ENCODE measurements at places on chromosomes 4 and X.
A peak's percentile ranks its signal among the peaks of the same experiment; 100 is the strongest.

GRCh38 chr4:137638934-137639333 lies 106.6 kb upstream of the PCDH18 start:
- DNase-seq: no peak

DNA sequence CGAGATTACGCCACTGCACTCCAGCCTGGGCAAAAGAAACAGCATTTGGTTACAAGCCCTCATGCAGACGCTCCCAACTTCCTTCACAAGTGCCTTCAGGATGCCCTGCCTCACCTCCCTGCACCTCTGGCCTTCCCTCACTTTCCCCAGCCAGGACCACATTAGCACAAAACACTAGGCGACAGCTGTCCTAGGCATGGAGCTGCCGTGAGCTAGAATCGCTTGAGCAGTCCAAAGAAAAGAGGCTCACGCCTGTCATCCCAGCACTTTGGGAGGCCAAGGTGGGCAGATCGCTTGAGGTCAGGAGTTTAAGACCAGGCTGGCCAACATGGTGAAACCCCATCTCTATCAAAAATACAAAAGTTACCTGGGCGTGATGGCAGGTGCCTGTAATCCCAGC lies 15.8 kb downstream of the RNF212 start:
- no peak for DNase-seq

- DNase-seq: no peak
These were observed 46.1 kb upstream of the NAP1L5 start for GRCh38 chr4:88743696-88744095.

DNA sequence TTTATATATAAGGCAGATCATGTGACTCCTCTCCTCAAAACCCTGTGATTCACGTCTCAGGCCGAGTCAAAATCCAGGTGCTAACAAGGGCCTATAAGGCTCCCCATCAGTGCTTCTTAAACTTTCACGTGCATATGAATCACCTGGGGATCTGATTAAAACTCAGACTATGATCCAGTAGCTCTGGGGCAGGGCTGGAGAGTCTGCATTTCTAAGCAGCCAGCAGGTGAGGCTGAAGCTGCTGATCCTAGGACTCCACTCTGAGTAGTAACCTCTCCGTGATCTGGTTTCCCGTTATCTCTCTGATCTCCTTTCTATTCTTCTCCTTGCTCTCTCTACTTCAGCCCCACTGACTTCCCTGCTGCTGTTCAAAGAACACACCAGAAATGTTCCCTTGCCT lies 252.4 kb upstream of the RPS6KA3 start:
- DNase-seq: no peak

GRCh38 chr4:37023504-37023903 lies 221.0 kb upstream of the NWD2 start:
- DNase-seq: peak; percentile 47

DNA sequence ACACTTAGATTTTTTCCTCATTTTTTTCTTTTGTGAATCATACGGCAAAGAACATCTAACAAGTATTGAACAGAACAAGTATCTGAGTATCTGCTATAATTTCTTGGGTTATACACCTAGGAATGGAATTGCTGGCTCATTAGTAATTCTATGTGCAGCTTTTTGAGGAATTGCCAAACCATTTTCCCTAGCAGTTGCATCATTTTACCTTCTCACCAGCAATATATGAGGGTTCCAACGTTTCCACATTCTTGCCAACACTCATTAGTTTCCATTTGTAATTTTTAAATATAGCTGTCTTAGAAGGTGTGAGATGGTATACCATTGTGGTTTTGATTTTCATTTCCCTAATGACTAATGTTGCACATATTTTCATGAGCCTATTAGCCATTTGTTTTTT lies 41.1 kb upstream of the DCAF8L1 start:
- DNase-seq: no peak

- DNase-seq: no peak
These were observed 10.9 kb downstream of the SAP30 start for GRCh38 chr4:173381610-173382009.

GRCh38 chr4:155819066-155819465 lies 47.0 kb downstream of the ASIC5 start:
- DNase-seq: no peak

GRCh38 chr4:89616382-89616781 lies 220.6 kb downstream of the SNCA start:
- DNase-seq: no peak

GRCh38 chr4:149584722-149585121 lies 230.9 kb downstream of the IQCM start:
- no peak for DNase-seq

- DNase-seq: no peak
These were observed 375.3 kb downstream of the PCDH10 start for GRCh38 chr4:133524369-133524768.

- no peak for DNase-seq
These were observed 48.5 kb upstream of the STIM2 start for GRCh38 chr4:26812049-26812714.

GRCh38 chr4:55866973-55867574 lies 13.6 kb downstream of the EXOC1 start:
- DNase-seq: no peak

DNA sequence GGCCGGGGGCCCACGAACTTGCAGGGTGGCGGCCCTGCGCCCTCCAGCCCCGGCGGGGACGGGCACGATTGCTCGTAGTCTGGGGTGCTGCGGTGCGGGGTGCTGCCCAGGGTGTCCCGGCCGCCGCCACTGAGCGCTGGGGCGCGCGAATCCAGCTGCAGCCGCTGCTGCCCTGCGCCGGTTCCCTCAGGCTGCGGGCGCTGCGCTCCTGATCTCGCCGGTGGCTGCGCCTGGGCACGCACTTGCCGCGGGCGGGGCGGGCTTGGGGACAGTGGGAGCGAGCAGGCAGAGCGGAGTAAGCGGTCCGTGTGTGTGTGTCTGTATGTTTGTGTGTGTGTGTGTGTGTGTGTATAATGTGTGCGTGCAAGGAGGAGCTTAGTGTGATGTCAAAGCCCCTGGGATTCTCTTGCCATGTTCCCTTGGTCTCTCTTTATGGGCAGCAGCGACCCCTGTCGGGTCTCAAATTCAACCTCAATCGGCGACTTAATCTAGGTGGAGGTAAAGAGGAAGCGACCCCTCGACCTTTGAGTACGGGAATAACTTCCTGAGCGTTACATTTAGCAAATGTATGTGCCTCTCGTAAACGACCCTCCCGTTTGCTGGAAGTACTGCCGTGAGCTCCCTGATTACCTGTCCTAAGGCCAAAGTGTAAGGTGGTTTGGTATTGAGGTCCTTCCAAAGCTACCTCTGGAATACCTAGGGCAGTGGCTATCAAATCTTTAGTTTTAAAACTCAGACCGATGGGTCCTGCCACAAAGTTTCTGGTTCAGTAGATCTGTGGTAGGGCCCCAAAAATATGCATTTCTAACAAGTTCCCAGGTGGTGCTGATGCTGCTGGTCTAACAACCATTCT lies at the start of gene RNF150:
TSS of gene RNF150 (minus strand) at position 324 of the 853 bp plus-strand sequence.
- peak; percentile 36 for DNase-seq

GRCh38 chr4:172543249-172543648 lies 625.4 kb upstream of the GALNT7 start:
- no peak for DNase-seq

DNA sequence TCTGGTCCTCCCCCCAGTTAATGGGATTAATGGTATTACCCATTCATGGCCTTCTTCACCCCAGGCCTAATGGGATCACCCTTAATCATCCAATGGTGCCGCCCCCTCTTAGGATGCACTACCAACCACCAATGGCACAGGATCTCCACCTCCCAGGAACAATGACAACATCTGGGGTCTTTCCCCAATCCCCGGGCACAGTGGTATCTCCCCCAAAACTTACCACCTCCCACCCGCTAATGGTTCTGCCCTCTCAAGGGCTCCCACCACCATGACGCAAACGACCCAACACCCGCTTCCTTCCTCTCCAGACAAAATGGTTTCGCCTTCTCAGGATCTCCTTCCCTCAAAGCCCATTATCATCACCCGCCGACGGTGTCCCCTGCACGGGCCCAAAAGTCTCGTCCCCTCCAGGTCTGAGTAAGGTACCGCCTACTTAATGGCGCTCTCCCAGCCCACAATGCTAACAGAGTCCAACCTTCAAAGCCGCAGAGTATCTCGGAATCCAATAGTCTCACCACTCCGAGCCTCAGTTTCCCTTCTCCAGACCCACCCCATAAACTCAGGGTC lies 458 bp downstream of the GRIPAP1 start:
- DNase-seq: peak; percentile 39

DNA sequence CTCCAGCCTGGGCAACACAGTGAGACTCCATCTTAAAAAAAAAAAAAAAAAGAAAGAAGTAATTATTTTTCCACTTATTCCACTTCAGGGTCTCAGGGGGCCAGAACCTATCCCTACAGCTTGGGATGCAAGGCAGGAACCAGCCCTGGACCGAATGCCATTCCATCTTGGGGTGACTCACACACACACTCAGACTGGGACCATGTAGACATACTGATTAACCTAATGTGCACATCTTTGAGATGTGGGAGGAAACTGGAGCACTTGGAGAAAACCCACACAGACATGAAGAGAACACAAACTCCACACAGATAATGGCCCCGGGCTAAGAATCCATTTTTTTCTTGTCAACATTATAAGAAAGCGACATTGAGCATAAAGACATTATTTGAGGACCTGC lies 132.5 kb downstream of the PTTG2 start:
- no peak for DNase-seq

DNA sequence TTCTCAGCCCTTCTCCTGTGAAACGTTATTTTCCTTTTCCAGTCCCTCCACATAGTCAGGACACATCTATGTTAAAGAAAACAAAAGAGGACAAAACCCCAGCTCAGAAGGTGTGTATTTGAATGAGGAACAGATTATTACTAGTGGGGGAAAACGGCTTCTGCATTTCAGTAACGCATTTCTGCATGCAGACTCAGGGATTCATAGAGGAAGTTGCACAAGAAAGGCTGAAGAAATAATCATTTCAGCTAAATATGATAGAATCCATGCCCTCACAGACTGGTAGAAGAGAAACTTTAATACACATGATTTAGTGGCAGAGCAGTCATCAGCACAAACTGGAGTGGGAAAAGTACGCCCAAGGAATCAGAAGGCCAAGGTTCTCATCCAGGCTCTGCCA lies 270.8 kb upstream of the FGF13 start:
- no peak for DNase-seq

DNA sequence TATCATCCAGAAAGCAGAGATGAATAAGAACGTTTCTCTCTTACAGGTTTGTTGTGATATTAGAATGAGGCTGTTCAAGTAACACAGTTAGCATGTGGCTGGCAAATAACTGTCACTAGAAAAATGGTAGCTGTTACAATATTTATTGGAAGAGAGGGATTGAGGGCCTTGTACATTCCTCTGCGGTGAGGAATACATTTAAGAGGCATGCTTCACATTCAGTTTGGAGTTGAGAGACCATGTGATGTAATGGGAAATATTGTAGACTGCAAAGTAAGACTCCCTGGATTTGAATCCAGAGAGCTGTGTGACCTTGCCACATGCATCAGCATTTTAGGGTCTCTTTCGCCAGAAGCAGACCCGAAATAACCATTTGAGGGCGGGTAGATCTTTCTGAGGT lies 104.8 kb upstream of the KIT start:
- no peak for DNase-seq

GRCh38 chr4:147960971-147961370 lies 229.1 kb downstream of the ARHGAP10 start:
- DNase-seq: no peak

GRCh38 chr4:141797966-141798365 lies 161.6 kb downstream of the IL15 start:
- DNase-seq: no peak

DNA sequence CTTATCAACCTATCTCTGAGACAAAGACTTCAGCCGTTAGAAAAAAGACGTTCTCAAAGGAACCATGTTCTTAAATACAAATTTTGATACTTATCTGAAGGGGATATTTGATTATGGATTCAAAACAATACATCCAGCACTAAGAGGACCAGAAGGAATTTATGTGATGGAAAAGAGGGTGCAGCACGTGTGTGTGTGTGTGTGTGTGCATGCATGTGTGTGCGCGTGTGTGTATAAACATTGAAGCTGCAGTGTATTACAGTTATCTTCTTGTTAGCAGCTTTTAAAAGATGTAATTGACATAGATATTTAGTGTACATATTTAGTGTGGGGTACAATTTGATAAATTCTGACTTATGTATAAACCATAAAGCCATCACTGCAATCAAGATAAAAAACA lies 44.9 kb downstream of the ANK2 start:
- no peak for DNase-seq

DNA sequence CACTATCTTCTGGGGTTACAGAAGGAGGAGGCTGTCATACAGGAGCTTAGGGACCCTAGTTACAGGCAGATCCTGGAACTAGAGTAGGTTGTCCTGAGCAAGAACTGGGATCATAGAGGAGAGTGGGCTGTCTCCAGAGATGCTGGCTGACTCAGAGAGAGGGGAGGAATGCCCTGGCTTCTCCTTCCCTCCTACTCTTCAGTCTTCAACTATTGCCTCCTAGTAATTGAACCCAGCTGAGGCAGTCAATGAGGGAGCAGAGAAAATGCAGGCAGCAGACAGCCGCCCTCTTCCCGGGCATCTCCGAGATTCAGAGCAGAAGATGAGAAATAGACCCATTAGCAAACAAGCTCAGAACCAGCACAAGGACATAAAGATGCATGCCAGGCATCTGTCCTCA lies 118.3 kb upstream of the PDE5A start:
- DNase-seq: no peak

GRCh38 chr4:126071346-126072333 lies 756.9 kb downstream of the FAT4 start:
- DNase-seq: no peak

DNA sequence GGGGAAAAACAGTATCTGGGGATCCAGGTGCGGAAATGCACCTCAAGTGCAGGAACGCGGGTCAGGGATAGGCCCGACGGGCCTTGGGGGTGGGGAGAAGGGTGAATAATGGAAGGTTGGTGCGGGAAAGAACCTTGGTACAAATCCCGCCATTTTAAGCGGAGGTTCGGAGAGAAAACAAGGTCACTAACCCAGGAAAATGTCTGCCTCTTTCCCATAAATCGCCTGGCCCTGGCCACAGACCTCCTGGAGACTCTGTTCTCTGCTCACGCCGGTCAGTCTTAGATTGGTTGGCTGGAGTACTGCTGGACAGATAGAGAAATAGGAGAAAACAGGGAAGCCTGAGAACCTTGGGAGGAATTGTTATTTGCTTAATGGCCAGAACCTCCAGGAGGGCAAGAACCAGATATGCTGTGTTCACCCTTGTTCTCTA lies 897 bp upstream of the FBXL5 start:
- DNase-seq: no peak

- no peak for DNase-seq
These were observed 861 bp upstream of the DTHD1 start for GRCh38 chr4:36280555-36280954.

DNA sequence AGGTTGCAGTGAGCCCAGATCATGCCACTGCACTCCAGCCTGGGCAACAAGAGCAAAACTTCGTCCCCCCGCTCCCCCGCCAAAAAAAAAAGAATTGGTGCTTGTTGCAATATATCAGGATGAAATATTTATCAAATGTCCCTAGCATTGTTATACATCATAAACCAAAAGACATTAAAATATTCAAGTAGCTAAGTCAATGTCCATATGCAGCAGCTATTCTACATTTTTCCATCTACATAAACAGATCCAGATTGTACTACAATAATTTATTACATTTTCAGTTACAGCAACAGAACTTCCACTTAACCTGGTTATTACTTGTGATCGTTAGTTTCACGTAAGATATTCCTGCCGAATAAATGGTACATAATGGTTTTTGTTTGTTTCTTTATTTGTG lies 64.1 kb downstream of the ARAP2 start:
- DNase-seq: no peak

- no peak for DNase-seq
These were observed 19.1 kb upstream of the ANTXR2 start for GRCh38 chr4:80092088-80092487.

Data from D721Med (cell line).